ENCODE measurements at places on chromosomes 4 and X. TPM values are rescaled to one million over a fixed set of nuclear protein-coding genes. Genes with fewer than 3 reads are reported as not detected.

DNA sequence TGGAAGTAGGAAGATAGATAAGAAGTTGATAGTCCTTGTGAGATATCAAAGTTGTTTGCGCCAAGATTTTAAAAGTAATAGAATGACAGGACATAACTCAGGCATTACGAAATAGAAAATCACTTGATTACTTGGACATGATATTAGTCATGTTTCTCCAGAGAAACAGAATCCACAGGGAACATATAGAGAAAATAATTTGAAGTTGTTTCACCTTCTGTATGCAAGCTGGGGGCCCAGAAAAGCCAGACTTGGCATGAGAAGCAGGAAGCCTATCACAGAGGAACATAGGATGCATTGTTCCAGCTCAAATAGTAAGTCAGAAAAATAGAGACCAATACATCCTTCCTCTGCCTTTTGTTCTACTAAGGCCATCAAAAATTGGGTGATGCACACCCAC lies 715.9 kb downstream of the TECRL start:
- DNase-seq = no peak

DNA sequence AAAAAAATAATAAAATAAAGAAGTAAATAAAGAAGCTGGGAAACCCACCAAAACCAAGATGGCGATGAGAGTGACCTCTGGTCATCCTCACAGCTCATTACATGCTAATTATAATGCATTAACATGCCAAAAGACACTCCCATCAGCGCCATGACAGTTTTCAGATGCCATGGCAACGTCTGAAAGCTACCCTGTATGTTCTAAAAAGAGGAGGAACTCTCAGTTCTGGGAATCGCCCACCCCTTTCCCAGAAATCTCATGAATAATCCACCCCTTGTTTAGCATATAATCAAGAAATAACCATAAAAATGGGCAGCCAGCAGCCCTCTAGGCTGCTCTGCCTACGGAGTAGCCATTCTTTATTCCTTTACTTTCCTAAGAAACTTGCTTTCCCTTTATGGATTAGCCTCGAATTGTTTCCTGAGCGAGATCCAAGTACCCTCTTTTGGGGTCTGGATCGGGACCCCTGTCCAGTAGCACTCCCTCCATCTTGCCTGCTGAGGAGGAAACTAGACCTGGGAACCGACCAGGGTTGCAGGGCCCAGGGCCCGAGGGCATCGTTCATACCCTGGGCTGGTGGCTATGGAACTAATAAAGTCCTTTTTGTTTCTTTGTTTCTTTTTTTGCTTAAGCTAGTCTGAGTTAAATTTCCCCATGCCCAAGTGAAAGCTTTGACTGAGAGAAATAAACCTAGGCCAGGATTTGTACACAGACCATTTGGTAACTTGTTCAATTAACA lies 30.9 kb downstream of the HTT-AS start:
- no peak for DNase-seq

DNA sequence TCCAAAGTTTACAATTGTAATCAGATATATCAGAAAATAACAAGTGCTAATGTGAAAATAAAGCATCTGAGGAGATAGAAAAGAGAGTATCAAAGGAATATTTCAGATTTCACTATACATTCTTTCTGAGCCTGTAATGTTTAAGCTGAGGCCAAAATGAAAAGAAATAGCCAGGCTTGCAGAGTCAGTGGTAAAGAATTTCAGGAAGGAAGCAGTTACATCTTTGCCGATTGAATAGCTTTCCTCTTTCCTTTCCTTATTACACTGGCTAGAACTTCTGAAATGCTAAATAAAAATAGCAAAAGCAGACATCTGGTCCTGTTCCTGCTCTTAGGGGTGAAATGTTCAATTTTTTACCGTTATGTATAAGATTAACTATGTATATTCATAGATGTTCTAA lies 1441.6 kb upstream of the PCDH7 start:
- DNase-seq = no peak

Gene MCTS1
- total RNA-seq = 17.2 TPM

Gene SLC10A4
- 0.08 TPM for total RNA-seq

DNA sequence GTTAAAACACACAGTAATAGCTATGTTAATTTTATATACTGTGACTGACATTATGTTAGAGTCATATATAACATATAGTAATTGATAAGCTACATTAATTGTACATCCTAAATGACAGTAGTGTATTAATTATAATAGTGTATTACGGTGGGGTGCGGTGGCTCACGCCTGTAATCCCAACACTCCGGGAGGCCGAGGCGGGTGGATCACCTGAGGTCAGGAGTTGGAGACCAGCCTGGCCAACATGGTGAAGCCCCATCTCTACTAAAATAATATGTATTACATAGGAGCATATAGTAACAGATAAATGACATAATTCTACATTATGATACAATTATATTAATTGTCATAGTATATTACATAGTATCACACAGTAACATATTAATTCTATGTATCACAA lies 12.2 kb downstream of the ASMTL start:
- no peak for DNase-seq

DNA sequence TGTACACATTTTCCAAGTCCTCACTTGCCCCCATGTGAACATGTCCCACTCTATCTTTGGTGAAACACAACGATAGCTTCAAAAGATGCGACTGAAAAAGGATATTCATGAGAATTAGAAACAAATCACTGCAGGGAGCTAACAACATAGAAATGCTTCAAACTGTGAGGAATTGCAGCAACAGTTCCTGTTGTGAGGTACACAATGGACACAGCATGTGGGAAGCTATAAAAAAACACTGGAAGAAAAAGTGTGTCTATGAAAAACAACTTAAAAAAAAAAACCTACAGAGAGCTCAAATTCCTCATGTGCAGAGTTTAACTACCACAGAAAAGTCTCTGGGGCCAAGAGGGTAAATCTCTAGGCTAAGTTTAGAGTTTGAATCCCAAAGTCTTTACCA lies 51.6 kb upstream of the BLTP1 start:
- DNase-seq = no peak

Gene SYNPO2
- 10.9 TPM for total RNA-seq

- DNase-seq = no peak
Measured at GRCh38 chr4:166144607-166145006, 271.6 kb downstream of the TLL1 start.

DNA sequence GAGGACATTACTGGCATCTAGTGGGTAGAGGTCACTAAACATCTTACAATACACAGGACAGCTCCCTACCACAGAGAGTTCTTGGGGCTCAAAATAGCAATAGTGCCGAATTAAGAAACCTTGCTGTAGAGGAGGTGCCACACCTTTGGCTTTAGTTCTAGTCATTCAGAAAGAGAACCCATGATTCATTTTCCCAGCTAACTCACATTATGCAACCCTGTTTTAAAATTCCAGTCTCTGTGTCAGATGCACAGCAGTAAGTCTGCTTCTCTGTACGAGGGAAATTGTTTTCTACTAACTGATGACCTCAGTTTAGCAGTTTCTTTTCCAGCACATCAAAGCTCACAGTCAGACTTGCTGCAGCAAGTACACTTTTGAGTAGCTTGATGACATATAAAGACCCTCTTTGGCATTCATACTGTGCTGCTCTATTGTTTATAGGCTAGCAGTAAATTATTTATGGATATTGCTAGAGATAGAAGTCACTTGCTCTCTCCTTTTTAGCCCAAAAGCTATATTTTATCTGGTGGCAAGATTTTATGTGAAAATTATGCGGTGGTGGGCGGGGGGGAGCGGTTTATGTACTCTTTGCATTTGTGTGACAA lies 487.8 kb upstream of the MAGEB18 start:
- no peak for DNase-seq

Gene CDX4
- not detected for total RNA-seq

GRCh38 chrX:154136627-154137161 lies 7.3 kb upstream of the OPN1LW start:
- peak; percentile 67 for DNase-seq

GRCh38 chrX:55159551-55159950 lies 60.6 kb upstream of the PAGE5 start:
- DNase-seq = no peak

Gene CXCL5
- total RNA-seq = 0.14 TPM

GRCh38 chr4:141645611-141646340 lies 9.4 kb downstream of the IL15 start:
- DNase-seq = no peak

GRCh38 chrX:49291615-49292337 lies 11.7 kb upstream of the GAGE10 start:
- DNase-seq = peak; percentile 68

DNA sequence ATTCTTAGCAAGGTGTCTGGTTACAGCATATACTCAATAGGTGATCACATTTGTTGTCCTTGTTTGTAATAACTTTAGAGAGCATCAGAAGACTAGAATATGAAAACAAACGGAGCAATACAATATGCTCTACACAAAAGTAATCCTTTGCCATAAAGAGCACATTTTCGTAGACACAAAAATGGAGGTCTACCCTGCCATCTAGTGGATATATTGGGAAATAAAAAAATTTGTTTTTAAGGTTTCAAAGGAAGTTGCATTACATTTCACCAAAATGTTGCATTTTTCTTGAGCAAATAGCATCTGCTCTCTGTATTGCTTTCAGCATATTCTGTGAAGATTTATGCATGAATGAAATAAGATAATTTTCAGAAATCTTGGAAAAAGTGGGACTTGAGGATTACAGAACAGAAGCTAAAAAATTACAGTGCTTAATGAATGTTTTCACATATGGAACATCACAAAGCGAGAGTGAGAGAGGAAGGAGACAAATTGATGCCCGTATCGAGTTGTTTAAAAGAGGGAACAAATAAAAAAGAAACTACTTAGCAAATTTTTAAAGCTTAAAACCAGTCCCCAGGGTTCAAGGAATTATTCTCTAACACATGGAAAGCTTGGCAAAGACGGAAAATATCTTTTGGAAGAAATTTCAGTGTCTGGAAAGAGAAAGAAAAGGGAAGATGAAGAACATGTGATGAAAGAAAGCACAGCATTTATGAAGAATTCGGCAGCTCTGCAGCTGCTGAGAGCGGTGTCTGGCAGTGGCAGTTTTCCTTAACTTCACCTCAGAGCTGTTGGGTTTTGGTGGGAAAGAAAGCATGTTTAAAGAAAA lies 390.1 kb downstream of the ANKRD50 start:
- no peak for DNase-seq

DNA sequence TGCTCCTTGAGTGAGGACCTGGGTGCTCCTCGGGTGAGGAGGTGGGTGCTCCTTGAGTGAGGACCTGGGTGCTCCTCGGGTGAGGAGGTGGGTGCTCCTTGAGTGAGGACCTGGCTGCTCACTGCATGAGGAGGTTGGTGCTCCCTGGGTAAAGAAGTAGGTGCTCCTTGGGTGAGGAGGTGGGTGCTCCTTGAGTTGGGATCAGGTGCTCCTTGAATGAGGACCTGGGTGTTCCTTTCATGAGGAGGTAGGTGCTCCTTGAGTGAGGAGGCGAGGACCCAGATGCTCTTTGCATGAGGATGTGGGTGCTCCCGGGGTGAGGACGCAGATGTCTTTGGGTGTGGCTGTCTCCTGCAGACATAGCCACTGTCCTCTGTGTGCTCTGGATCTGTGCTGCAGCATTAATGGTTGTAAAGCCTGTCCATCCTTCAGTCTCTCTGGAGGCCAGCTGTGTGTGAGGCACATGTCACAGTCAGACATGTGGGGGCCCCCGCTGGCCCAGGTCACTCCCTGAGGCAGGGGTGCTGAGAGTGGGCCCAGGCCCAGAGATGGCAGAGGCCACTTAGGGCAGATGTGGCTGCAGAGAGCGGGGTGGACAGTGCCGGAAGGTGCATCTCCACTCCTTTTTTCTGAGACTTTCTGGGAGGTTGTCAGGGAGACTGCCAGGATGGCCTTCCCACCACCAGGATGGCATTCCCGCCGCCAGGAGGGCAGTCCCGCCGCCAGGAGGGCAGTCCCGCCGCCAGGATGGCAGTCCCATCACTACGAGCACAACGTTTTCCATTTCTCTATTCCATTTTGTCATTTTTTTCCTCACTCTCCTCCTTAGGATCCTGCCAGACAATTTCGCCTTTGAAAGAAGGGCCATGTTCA lies 101.8 kb downstream of the HMX1 start:
- DNase-seq = no peak

Gene GNRHR
- not detected for total RNA-seq

Data from liver (tissue), 10 donors.